ENCODE measurements at places on chromosomes 5 and 9.
A peak's percentile ranks its signal among the peaks of the same experiment; 100 is the strongest.

DNA sequence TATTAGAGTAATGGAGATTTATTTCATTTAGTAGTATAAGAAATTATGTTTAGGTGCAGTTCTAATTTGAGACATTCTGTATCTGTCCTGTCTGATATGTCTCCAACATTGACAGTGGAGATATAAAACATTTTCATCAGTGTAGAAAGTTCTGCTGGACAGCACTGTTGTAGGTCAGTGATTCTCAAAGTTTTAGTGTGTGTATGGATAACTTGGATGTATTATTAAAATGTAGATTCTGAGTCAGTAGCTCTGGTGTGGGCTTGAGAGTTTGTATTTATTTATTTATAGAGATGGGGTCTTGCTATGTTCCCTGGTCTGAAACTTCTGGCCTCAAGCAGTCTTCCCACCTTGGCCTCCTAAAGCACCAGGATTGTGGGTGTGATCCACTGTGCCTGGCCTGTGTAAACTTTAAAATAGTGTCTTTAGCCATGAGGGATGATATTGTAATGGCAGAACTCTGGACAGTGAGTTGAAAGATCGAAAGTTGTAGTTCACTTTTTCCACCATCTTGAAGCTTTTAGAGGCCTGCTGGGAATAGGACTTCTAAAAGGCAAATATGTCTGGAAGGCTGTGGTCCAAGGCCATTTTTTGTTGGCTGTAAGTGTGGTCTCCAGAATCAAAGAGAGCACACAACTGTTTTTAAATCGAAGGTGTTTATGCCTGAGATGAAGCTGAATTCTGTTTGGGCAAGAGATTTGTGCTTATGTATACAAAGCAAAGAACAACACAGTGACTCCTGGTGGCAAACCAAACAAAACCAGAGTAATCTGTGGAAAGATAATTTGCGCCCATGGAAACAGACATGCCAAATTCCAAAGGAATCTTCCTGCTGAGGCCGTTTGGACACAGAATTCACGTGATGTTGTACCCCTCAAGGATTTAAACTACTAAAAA, 12.4 kb downstream of the UBAP1 start:
- DNase-seq: no peak

DNA sequence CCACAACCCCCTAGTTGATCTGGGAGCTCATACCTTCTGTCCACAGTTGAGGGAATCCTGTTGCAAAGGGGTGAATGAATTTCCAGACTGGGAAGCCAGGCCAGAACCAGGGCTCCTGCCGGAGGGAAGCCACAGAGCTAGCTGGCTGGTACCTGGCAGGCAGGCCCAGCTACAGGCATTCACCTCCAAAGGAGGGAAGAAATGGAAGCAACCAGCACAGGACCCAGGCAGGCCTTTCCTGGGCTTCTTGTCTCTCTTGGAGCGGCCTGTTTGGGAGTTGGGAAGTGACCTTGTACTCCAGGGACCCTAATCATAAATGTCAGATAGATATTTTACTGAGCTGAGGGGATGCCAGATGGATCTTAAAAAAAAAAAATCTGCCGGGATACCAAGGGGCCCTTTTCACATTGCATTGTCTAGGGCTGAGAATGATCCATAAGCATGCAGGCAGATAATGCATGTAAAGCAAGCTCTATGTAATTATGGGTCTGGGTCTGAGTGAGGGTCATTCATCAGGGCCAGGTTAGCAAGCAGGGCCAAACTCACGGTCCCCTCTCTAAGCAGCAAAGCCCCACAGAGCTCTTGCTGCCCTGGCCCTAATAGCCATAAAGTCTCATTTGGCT, 8.4 kb downstream of the NR2F1 start:
- DNase-seq: no peak

DNA sequence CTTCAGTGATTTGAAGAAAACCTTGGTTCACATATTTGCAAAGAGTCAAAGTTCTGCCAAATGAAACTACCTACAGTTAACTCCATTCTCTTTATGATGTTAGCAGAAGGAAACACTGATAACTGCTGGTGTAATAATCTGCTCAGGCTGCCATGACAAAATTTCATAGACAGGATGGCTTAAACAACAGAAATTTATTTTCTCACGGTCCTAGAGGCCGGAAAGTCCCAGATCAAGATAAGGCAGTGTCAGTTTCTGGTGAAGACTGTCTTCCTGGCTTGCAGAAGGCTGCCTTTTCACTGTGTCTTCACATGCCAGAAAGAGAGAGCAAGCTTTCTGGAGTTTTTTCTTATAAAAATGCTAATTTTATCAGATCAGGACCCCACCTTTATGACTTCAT, 102.4 kb upstream of the PARP8 start:
- DNase-seq: no peak

DNA sequence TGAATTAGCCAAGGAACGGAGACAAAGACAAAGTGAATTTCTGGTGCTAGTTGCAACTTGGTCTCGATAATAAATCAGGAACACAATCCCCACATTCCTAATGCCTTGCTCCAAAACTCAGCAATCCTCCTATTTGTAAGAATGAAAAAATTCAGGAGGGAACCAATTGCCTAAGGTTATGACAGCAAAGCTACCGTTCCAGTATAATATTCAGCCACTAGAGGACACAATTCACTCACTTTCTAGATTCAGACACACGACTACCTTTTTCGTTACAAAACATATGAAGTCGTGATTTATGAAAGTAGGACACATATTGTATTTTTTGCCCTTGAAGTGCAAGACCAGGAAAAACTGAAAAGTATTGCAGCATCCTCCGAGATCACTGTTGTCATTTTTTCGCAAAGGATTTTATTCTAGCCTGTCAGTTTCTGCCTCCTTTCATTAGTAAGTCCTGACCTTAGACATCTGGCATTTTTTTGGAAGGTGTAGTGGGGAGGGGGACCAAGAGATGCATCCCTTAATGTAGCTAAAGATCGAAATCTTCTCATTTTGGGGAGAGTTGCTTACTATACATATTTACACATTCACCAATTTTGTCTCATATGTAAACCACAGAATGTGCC, 133.1 kb downstream of the DOCK8 start:
- no peak for DNase-seq

- DNase-seq: no peak
Measured at GRCh38 chr5:148060881-148061280, 2.9 kb upstream of the SPINK5 start.

- DNase-seq: no peak
Measured at GRCh38 chr9:100322954-100323536, 29.7 kb downstream of the TEX10 start.

GRCh38 chr5:127111112-127111511, 37.8 kb upstream of the C5orf63 start:
- no peak for DNase-seq

- DNase-seq: no peak
Measured at GRCh38 chr5:39450487-39450886, 25.7 kb upstream of the DAB2 start.

GRCh38 chr9:32841314-32841713, 58.0 kb downstream of the TMEM215 start:
- no peak for DNase-seq

GRCh38 chr9:30670805-30671562, 1713.5 kb upstream of the ACO1 start:
- DNase-seq: no peak

DNA sequence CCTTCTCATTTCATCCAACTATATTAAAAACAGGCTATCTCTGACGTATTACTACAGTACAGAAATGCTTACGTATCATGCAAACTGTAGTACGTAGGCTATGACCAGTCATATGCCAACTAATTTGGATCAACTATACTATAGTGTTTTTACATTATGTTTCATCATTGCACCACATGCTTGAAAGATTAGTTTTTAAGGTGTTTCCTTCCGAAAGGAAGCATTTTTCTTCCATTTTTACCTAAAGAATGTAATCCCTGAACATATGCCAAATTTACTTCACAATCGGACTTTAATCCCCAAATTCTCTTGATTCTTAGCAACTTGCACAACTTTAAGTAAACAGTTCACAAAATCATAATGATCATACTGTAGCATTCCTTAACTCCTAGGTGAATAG, 153.9 kb downstream of the BNC2 start:
- DNase-seq: no peak

- DNase-seq: no peak
Measured at GRCh38 chr5:2996687-2997086, 245.2 kb upstream of the IRX2 start.

GRCh38 chr9:76542360-76542759, 83.4 kb downstream of the GCNT1 start:
- no peak for DNase-seq

- DNase-seq: no peak
Measured at GRCh38 chr9:128918921-128919320, 1.9 kb upstream of the PHYHD1 start.

DNA sequence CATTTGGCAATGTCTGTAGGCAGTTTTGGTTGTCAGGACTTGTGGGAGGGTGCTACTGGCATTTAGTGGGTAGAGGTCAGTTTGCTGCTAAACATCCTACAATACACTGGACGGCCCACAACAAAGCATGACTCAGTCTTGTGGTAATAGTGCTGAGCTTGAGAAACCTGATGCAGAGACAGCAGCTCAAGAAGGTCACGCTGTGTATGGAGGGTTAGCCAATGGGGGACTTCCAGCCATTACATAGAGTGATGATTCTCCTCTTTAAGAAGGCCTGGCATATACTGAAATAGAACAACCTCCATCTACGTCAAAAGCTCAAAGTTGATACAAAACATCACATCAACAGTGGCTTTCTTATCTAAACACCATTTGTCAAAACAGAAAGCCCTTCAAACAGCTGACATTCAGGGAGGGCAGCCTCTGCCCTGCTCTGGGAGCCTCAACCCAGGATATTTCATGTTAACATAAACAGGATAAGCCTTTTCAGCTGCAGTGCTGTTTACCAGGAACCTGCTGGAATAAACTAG, 143.0 kb downstream of the GPBP1 start:
- DNase-seq: no peak

DNA sequence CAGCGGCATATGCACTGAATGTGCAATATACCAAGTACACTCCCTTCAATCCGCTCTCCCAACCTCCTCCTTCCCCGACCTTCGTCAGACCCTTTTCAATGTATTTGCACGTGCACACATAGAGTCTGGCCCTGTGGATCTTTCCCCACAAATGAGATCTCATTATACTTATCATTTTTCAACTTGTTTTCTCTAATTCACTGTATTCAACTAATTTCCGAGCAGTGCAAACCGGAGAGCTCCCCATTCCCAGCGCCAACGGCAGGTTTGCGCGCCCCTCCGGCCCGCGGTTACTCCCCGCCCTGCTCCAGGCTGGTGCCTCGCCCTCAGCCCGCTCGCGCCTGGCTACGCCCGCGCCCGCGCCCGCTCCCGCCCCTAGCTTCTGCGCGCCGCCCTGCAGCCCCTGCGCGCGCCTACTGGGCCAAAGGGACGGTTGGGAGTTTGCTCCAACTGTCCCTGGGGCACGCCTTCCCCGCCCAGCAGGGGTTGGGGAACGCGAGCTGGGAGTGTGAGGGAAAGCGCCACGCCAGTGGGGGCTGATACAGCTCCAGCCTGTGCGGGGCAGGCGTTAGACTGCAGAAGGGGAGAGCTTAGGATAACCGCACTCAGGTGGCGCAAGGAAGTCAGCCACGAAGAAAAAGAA, 3.3 kb upstream of the CDC20B start:
- DNase-seq: no peak

- no peak for DNase-seq
Measured at GRCh38 chr5:173630724-173631365, 14.4 kb upstream of the BOD1 start.

DNA sequence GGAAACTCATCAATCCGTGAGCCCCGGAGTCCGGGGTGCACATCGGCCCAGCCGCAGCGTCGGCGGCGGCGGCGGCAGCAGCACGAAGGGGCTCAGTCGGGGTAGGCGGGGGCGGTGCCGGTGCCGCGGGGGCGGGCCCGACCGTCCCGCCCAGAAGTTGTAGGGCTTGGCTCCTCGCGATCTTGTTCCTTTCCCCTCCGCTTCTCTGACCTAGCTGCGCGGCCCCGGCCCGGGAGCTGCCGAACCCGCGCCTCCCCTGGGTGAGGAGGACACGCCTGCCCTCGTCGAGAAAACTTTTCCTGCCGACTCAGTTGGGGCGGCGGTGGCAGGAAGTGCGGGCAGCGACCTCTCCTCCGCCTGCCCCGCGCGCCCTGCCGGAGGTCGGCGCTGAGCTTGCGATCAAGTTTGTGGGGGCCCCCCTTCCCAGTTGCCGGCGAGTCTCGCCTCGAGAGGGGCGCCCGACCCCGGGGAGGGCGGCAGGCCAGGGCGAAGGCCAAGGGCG, at the start of gene MAN2A1:
Gene MAN2A1, plus strand, starts transcription at position 188 of the 502 bp plus-strand sequence. CDS start 491 bp downstream, outside the sequence.
- peak; percentile 54 for DNase-seq

- no peak for DNase-seq
Measured at GRCh38 chr5:138091685-138092084, 7.9 kb downstream of the WNT8A start.

- no peak for DNase-seq
Measured at GRCh38 chr5:78514427-78515330, 133.9 kb downstream of the LHFPL2 start.

- no peak for DNase-seq
Measured at GRCh38 chr5:175706499-175706898, 48.6 kb downstream of the HRH2 start.

- no peak for DNase-seq
Measured at GRCh38 chr9:98108531-98109031, 10.4 kb downstream of the TRIM14 start.

DNA sequence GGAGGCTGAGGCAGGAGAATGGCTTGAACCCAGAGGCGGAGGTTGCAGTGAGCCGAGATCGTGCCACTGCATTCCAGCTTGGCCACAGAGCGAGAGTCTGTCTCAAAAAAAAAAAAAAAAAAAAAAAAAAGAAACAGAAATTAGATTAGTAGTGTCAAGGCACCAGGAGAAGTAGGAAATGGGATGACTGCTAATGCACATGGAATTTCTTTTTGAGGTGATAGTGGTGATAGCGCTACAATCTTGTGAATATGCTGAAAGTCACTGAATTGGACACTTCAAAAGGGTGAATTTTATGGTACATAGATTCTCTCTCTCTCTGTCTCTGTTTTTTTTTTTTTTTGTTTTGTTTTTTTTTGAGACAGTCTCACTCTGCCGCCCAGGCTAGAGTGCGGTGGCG, 42.1 kb upstream of the SUB1 start:
- DNase-seq: no peak

- no peak for DNase-seq
Measured at GRCh38 chr9:137001857-137002645, 5.7 kb upstream of the CLIC3 start.

- no peak for DNase-seq
Measured at GRCh38 chr9:114390952-114391351, 3.2 kb upstream of the AKNA start.

DNA sequence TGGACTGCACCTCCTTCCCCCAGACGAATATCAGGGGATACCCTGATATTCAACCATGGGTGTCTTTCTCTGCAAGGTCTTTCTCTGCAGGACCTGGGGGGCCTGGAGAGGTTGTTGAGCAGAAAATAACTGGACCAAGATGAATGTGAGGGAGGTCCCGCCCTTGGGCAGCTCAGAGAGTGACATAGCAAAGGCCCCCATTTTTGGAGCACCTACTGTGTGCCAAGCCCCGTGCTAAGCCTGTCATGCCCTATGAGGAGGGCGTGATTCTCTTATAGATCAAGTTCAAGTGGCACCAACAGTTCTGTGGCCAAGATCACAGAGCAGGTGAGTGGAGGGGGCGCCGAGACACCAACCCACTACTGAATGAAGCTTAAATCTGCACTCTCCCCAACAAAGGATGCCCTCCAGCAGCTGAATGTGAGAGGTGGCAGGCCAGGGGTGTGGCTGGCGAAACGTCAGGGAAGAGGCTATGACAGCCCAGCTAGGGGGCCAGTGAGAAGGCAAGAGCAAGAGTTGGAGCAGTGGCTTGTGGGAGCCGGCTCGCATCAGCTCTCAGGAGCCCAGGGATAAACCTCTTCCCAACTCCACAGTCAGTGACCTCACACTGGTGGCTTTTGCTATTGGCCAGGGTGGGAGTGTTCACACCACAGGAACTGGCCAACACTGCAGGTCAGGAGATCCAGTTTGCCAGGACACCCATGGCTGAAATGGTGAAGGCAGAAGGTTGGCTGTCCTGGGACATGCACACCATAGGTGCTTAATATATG, 5.3 kb downstream of the SARDH start:
- no peak for DNase-seq
